ENCODE measurements at places on chromosomes 12 and 14.

GRCh38 chr12:103114296-103115055, 157.0 kb downstream of the ASCL1 start:
- DNase-seq: no peak

GRCh38 chr12:115109863-115110262, 425.9 kb upstream of the TBX3 start:
- DNase-seq: no peak

DNA sequence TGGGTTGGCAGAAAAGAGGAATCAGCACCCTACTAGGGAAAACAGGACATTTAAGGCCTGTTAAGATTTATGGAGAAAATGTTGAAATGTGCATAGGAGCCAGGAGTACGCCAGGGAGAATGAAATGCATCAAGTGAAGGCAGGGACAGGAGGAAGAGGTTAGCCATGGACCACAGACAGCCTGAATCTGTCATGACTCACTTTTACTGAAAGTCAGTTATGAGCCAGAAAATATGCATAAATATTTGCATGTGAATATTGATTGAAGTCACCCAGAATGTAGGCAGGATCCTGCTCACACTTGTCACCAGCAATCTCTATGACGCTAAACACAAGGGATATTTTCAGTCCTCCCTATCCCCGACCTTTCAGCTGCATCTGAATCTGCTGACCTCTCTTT, 25.1 kb upstream of the CDK17 start:
- no peak for DNase-seq

- DNase-seq: no peak
Observed at GRCh38 chr14:50668826-50669143, 679 bp upstream of the SAV1 start.

- DNase-seq: no peak
Observed at GRCh38 chr12:111256629-111257434, 112.1 kb downstream of the PHETA1 start.

Data from NCI-H1092 treated with DMSO at 0.1 percent for 48 hours (cell line).